ENCODE measurements at places on chromosomes 1 and 21.
A peak's percentile ranks its signal among the peaks of the same experiment; 100 is the strongest.

DNA sequence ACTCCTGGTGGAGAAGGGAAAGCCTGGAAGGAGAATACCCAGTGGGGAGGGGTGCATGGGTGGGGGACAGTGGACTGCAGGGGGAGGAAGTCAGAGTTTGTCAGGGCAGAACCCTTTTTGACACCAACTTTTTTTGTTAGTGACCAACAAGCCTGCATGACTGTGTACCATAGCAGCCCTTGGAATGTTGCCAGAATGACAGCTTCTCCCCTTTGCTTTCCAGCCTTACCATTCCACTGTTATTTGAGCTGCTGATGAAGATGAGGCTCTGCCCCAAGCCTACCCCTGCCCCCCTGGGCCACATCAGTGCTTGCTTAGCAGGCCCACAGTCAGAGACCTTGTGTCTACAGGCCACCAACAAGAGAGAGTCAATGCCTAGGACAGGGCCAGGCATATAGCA lies 341.2 kb downstream of the HHAT start:
- DNase-seq = no peak

DNA sequence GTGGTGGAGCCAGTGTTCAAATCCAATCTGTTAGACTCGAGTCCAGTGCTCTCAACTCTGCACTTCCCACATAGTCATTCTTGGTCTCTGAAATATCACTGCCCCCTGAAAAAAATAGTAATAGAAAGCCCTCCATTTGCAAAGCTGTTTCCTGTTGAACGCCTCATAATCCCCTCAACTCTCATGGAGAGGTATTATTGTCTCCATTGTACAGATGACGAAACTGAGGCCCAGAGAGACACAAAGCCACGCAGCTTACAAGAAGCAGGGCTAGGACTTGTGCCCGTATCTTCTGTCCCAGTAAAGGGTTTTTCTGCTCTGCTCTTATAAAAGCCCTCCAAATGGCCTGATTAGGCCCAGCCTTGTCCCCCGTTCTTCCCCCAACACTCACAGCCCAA lies 6.2 kb upstream of the ARHGEF19 start:
- no peak for DNase-seq

GRCh38 chr1:245454051-245454450 lies 299.3 kb downstream of the KIF26B start:
- no peak for DNase-seq

DNA sequence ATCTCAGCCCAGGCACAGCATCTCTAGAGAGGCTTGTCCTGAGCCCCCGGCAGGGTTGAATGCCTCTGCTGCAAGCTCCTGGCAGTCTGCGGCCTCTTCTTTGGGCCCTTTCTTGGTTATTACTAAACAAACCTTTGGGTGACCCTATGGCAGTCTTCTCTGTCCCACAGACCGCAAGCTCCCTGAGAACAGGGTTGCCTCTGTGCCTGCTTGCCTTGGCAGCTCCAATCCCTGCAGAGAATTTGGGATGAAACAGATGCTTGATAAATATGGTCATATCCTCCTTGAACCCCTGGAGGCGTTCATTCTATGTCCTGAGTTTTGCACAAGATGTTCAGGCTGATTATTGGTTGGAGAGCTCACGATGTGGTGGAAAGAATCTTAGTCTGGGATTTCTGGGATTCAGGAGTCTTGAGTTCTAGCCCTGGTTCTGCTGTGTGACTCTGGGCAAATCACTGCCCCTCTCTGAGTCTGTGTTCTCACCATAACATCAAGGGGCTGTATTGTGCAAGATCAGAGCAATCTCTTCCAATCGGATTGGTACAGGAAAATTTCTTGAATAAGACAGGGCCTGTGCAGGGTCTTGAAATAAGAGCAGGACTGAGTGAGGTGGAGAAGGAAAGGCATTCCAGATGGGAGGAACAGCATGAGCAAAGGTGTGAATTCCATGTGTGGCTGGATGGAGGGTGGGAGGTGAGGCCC lies 49.6 kb downstream of the EDN2 start:
- no peak for DNase-seq

DNA sequence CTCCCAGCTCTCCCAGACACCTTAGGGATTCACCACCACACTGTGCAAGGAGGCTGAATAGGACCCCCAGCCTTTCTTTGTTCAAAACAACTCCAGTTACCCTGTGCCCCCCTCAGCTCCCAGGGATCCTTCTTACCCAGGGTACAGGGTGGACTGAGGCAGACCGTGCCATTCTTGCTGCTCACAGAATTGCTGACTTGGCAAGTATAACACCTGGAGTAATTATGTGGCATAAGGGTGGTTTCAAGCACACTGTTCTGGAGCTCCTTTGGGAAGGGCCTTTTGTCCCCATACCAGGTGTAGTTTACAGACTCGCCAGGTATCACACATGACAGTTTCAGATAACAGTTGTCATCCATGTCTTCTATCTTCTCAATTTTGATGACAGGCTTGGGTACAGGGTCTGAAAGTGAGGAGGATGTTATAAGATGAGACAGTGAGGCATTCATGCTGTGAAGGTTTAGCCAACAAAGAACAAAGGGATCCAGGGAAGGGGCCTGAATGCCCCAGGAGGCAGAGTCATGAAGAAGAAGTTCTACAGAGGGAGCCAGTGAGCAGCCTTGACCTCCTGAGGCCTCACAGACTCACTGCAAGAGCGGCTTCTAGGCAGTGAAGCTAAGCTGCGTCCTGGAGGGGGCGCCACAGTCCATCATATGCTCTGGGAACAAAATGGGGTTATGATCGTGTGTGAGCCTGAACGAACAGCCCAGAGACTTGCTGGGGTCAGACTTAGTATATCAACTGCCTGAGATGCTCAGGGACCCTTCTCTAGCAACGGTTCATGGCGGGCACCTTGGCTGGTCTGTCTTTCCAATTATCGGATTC lies 30.3 kb downstream of the CD48 start:
- DNase-seq = peak; percentile 74
